ENCODE measurements at places on chromosomes 5 and 9.
A peak's percentile ranks its signal among the peaks of the same experiment; 100 is the strongest.

DNA sequence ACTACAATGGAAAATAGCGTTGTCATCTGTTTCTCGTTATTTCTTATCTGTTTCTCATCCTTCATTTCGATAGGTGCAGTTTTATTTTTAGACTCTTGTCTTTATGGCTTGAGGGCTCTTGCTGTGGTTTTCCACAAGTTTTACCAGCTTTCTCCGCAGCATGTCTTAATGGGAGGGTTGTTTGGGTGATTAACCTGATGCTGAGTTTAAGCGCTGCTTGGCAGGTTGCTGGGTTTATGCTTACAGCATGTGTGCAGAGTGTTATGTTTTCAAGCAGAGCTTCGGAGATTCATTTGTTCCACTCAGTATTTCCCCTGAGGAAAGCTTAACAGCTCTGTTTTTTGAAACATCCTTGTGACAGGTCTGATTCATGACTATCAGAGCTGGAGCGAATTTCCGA is 154.0 kb downstream of the SLC12A2 start:
- peak; percentile 68 for DNase-seq

GRCh38 chr9:14326264-14326826 is 12.4 kb upstream of the NFIB start:
- peak; percentile 79 for DNase-seq

DNA sequence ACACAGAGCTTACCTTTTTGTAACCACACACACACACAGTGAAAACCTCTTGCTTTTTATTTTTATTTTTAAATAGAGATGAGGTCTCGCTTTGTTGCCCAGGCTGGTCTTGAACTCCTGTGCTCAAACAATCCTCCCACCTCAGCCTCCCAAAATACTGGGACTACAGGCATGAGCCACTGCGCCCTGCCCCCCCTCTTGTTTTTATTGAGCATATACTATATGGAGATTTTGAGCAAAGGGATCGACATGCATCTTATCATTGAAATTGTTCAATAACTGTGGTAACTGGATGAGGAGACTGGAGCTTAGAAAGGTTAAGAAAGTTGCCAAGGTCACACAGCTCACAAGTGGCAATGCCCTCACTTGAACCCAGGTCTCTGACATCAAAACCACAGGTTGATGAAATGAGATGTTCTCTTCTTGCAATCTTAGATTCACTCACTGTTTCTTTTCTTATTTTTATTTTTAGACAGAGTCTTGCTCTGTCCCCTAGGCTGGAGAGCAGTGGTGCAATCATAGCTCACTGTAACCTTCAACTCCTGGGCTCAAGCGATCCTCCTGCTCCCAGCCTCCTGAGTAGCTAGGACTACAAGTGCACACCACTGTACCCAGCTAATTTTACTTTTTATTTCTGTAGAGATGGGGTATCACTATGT is 26.8 kb upstream of the STXBP1 start:
- DNase-seq = no peak

DNA sequence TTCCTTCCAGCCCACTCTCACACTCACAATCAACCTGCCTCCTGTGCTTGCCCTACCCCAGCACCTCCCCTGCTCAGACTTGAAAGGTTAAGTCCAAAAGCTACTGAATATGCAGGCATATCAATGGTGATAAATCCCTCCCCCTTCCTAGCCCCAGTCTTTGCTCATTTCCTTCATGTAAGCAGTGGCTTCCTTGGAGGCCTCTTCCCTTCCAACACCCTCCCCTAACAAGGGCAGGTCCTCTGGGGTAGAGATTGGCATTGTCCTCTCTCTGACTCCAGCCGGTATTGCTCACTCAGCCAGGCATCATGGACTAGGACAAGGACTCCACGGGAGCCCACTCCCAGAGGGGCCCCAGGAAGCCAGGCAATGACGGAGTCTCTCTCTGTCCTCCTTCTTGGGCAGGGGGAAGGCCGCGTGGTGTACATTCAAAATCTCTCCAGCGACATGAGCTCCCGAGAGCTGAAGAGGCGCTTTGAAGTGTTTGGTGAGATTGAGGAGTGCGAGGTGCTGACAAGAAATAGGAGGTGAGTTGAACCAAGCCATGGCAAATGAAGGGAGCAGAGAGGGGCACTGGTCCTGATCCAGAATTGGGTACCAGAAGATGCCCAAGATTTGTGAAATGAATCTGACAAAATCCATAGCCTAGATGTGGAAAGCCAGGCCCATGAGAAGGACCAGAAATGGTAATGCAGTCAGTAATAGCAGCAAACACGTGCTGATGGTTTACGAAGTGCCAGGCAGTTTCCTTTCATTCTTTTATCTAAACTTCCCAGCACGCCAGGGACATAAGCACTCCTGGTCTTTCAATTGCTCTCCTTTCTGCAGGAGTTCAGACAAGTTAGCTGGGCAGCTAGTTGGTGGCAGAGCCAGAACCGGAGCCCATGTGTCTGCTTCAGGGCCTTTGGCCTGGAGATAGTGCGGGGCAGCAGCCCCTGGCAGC is 102.5 kb downstream of the PDE6A start:
- DNase-seq = no peak

DNA sequence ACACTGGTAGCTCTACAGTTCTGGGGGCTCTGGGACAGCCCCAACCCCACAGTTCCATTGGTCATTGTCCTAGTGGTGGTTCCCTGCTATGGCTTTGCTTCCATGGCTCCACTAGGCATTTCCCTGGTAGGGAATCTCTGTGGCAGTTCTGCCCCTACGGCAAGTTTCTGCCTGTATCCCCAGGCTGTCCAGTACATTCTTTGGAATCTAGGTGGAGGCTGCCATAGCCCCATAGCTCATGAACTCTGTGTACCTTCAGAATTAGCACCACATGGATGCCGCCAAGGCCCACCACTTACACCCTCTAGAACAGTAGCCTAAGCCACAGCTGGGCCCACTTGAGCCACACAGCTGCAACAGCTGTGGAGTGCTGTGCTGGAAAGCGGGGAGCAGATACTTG is 3.3 kb upstream of the GOLM1 start:
- DNase-seq = no peak

DNA sequence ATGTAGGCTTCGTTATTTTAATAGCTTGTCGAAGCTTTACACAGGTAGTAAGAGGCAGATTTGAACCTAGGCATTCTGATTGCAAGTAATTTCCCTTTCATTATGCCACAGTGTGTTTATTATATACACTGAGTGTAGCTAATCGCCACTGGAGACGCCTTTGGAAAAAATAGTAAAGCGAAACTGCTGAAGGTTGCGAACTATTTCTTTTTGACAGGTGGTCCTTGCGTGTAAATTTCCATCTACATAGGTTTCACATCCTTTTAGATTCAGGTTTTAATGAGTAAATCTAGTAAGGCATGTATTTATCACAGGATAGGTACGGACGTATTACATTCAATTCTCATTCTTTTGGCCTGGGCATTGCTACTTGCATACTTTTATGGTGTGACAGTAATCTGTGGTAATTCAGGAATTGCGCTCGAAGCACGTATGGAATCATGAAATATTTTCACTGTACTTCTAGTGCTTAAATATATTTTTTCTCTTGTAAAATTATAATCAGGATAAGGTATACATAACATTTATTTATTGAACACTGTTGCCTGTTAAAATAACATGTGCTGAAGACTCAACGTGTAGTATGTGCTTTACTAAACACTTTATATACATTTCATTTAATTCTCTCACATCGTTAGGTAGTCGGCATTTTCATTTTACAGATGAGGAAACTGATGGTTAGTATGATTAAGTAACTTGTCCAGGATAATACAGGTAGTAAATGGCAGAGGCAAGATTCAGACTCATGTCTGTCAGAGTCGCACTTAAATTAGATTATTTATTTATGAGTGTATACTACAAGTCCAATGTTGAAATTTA is 1.8 kb downstream of the MARCHF6 start:
- DNase-seq = peak; percentile 83

DNA sequence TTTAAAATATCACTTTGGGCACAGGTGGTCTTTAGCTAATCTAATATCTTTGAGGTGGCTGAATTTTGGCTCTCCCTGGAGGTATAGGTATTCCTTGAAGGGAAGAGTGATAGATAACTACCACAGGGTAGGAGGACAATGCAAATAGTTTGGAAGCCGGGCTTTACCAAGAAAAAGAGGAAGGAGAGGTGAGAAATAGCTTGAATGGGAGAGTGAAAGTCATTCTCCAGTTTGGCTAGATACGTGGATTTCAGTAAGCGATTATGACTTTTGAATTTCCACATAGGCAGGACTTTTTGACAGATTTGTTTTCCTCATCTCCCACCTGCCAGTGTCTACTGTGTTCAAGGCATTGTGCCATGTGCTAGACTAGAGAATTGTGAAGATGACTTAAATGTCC is 45.5 kb downstream of the RASA1 start:
- no peak for DNase-seq

- DNase-seq = no peak
Observed at GRCh38 chr9:129398101-129398960, 220.3 kb upstream of the IER5L start.

DNA sequence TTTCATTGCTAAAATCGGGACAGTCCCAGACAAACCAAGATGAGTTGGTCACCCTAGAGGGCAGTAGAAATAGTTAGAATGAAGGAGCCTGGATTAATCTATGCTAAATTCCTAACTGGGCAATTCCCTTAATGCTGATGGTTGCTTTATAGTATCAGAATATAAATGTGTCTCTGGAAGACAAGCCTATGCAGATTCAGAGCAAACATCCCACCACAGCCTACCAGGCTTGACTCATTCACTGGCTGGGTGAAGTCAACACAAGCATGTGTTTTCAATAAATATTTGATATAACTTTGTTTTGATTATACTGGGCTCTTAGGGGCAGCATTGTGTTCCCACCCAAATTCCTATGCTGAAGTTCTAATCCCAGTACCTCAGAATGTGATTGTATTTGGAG is 79.3 kb downstream of the RMI1 start:
- DNase-seq = no peak

GRCh38 chr5:151612689-151613427 is 21.7 kb upstream of the FAT2 start:
- no peak for DNase-seq

GRCh38 chr5:61245486-61245885 is 83.2 kb upstream of the SMIM15 start:
- peak; percentile 47 for DNase-seq

DNA sequence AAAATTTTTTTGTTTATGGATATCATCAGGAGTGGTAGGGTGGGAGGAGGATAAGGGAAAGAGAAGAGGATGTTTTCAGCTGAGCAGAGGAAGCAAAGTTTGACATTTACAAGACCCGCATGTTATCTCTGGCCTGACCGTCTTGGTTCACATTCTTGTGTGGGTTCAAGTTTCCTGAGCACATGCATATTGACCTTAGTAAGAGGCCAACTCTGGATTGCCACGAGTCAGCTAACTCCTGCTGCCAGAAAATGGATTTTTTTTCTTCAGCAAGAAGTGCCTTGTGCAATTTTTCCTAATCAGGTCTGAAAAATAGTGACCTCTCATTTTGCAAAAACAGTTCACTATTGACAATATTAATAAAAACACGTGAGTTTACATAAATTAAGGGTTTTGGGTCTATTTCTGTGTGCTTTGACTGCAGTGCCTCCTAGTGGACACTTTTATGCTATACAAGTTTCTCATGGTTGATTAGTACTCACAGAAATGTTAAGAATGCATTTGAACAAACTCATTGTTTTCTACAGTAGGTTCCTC is 27.1 kb upstream of the BASP1 start:
- DNase-seq = peak; percentile 76

- peak; percentile 95 for DNase-seq
Observed at GRCh38 chr5:72441862-72442540, 65.2 kb downstream of the ZNF366 start.

DNA sequence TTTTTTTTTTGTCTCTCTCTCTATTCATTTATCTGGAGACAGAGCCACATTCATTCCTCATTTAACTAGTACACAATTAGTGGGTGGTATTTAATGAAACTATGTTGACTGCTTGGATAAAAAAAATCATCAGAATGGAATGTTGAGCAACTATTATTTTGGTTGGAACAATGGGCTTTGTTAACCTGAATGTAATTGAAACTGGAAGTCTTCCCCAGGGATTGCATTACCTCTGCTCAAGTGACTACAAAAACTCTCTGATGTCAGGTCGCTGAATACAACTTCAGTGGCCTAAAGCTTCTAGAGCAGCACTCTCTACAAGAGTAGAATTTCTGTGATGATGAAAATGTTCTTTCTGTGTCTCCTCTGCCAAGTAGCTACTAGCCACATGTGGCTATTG is 295.8 kb downstream of the DEPDC1B start:
- DNase-seq = no peak
